ENCODE measurements at places on chromosomes 1 and 21.

DNA sequence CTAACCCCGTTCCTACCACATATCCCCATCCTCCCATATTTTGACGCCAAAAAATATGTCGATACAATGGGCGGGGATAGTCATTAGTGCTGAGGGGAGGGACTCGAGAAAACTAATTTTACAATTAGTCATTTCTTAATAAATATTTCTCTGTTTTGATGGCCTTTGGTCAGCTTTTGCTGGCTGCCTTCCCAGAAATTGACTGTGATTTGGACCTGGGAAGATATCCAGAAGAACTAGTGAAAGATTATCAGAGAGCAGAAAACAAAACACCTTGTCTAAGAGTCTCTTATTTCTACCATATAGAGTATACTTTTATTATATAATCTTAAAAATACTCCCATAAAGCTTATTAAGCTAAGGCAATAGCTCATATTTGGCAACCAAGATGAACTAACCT is 247.6 kb downstream of the MRPL39 start:
- no peak for DNase-seq

- no peak for DNase-seq
These were observed 51.4 kb upstream of the LRIG2 start for GRCh38 chr1:113021430-113022085.

DNA sequence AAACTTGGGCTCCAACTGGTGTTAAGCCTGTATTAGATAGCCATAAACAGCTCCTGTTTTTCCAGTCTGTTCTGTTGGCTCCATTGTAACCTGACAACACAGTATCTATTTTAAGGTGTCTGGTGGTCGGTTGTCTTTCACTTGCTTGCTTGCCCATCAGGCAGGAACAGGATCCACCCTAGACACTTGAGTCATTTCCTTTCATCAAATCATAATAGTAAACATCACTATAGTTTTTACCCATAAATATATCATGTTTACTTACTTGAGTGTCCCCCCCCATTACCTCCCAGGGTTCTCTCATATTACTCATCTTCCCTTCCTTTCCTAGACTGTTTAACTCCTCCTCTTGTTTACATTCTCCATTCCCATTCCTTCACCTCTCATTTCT is 2.9 kb downstream of the DDI2 start:
- DNase-seq, result no peak

DNA sequence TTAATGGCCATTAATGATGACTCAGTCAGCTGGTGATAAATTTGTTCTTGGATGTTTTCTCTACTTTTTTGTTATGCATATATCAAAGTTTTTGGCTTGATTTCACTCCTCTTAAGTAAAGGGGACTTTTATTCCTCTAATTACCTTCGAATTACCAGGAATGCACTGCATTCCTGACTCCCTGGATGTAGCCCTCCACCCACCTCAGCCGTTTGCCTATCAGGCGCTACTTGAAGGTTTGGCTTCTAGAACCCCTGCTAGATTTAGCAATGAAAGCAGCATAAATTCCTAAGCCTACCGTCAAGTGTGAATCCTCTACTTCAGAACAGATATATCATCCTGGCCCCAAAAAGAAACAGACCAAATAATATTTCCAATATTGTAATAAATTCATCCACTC is 387.8 kb upstream of the ADGRL2 start:
- no peak for DNase-seq

- no peak for DNase-seq
These were observed 26.2 kb upstream of the UHMK1 start for GRCh38 chr1:162471290-162471853.

- no peak for DNase-seq
These were observed 94.8 kb downstream of the EBNA1BP2 start for GRCh38 chr1:43077273-43077672.

DNA sequence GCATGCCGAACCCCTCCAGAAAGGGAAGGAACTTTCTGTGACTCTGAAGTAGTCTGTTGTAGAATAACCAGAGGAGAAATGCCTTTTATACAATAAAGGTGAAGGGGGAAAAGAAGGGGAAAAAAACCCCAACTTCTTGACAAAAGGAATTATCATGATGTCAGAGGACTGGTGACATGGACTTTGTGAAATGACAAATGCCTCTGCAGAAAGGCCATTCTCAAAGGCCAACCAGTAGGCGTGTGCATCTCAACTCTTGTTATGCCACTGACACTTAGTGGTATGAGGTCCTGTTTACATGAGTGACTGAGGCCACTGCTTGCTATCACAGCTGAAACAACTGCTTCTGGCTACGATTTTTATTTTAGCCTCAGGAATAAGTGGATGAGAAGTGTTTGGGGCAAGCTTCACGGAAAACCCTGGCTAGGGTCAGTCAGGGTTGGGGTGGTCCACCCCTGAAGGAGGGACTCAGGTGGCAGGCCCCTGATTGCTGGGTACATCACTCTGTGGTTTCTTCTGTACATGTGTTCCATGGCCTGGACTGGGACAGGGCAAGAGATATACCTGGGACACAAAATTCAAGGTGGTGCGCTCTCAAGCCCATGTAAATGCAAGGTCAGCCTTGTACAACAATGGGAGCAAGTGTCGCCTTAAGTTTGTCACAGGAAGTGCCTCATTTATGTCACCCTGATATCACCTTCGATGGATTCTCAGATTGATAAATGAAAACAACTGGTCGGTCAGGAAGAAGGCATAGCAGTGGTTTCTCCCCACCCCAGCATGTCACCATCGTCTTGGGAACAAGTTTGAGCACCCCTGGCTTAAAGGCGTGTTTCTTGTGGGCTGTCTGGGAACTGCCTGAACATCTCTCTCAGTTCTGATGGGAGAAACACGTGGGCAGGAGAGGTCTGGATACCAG is 12.4 kb downstream of the RUNX1 start:
- no peak for DNase-seq

DNA sequence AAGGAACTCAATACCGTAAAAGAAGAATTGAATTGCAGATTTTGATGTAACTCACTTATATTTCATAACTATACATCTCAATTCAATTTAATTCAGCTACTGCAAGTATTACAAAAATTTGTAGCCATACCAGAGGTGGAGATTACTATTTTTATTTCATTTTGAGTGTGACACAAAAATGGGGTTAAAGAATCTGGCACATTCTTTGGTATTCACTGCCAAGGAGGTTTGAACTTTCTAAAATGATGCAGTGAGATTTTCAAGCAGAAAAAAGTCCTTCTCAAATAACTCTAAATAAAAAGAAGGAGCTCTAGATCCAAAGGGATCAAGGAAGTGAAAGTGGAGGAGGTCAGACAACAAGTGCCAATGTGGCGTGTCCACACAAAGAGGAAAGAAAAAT is 569.0 kb downstream of the DPYD start:
- DNase-seq, result no peak

DNA sequence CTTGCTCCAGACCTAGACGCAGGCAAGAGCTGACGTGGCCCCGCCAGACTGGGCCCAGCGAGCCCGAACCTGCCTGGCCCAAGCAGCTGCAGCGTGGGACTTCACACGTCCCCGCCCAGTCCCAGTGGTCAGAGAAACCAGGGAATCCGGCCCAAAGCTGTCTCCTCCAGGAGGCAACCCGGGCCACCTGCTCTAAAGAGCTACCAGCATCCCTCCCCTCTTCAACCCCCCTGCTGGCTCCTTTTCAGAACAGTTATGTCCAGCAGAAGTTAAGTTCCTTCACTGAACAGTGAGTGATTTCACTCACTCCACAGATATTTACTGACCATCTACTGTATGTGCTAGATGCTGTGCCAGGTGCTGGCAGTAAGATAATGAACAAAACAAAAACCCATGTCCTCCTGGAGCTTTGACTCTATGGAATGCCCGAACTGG is 2.1 kb upstream of the EFNA1 start:
- no peak for DNase-seq

GRCh38 chr1:227305894-227306626 is 12.2 kb downstream of the CDC42BPA start:
- DNase-seq, result no peak

- DNase-seq, result no peak
These were observed 82.6 kb downstream of the C1orf21 start for GRCh38 chr1:184469396-184469795.

DNA sequence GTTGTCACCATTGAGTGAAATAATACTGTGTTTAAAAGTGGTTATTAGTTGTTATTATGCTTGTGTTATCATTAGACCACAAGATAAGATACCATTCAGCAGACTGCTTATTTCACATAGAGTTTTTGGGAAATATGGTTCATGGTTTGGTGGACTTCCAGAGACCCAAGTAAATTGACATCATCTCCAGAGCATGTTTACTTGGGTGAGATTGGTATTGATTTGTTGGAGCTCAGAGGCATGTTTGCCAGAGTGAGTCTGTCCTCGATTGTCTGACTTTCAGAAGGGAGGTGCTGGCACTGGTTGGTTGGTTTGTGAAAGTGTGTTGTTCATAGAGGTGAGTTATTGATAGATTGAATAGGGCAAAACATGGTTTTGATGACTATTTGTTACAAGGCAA is 291.4 kb downstream of the TGFB2 start:
- DNase-seq, result no peak

GRCh38 chr1:158716335-158716734 is 4.2 kb downstream of the OR6K3 start:
- no peak for DNase-seq

DNA sequence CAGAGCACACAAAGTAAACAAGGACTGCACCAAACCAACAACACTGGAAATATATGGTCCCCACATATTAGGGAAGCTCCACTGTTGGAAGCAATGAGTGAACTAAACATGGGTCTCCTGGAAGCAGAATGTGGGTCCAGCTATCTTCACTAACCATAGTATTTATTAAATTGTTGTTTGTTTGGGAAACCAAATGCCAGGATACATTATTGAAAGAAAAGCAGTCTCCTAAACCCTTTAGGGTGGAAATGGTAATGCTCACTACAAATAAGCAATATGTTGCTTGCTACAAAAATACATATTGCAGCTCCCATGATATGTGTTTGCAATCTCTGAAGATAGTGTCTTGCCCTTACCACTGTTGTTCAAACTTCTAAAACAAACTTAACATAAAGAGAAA is 2.2 kb downstream of the NEGR1 start:
- no peak for DNase-seq

GRCh38 chr1:237205400-237206064 is 163.5 kb downstream of the RYR2 start:
- no peak for DNase-seq

DNA sequence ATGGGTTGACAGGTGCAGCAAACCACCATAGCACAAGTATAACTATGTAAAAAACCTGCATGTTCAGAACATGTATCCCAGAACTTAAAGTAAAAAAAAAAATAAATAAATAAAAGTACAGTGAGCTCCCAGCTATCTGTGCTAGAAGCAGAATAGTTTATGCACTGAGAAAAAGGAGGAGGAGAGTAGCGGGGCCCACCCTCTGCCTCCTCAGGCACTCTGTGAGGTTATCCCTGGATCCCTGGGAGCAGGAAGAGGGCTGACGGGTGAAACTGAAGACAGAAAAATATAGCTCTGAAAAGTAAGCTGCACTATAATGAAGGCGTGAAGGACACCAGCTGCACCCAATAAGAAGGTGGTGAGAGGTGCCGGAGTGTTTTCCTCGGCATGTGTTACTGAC is 117.2 kb downstream of the SIPA1L2 start:
- DNase-seq, result no peak

DNA sequence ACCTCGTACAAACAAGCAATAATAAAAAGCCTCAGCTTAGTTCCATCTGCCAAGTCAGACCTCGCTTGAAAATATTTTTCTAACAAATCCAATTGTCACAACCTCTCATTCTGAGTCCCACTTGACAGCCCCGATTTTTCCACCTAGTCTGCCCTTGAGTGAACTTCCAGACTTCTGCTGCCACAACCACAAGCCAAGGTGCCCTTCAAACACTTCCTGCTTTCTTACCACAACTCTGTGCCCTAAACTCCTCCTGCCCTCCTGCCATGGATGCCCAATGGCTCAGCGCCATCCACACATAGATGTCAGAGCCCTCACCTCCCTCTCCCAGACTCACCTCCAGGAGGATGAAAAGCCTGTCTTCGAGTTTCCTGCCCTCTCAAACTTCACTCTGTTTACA is 3.9 kb downstream of the TMPRSS2 start:
- no peak for DNase-seq

DNA sequence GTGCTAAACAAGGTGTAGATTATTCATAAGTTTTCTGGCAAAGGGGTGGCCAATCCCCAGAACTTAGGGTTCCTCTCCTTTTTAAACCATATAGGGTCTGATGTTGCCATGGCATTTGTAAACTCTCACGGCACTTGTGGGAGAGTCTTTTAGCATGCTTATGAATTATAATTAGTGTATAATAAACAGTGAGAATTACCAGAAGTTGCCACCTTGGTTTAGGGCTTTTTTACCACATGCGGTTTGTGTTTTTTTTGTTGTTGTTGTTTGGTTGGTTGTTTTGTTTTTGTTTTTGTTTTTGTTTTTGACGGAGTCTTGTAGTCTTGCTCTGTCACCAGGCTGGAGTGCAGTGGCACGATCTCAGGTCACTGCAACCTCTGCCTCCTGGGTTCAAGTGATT is 8.9 kb upstream of the LAX1 start:
- DNase-seq, result no peak

- DNase-seq, result no peak
These were observed 1.4 kb upstream of the KLHL21 start for GRCh38 chr1:6603915-6604558.

GRCh38 chr1:162192306-162192678 is 122.8 kb downstream of the NOS1AP start:
- DNase-seq, result no peak

- no peak for DNase-seq
These were observed 3.3 kb upstream of the C2CD2 start for GRCh38 chr21:41956926-41957729.

DNA sequence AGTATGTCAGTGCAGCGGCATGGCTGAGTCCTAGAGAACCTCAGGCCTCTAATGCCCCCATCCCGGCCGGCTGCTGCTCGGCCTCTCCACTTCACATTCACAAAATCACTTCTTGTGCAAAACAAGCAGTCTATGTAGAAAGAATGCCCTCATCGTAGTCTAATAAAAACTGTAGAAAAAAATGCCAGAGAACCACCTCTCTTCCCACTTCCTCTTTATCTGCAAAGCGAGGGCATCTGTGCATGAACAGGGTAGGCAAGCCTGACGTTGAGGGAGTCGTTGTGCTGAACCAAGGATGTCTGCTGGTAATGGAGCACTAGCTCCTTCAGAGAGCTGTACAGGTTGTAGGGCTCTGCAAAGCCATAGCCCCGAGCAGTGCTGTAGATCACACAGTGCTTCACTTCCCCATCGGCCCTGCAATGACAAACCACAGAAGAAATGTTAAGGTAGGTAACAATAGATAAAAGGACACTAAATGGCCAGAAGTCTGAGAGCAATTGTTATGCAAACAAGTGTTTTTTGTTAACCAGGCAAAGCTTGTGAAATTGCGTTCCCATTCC is 88.9 kb downstream of the PIK3R3 start:
- no peak for DNase-seq

- DNase-seq, result no peak
These were observed 12.9 kb downstream of the NRIP1 start for GRCh38 chr21:15051644-15052458.

GRCh38 chr1:18859560-18859959 is at the start of gene TAS1R2:
TAS1R2 (minus strand) TSS chr1:18859660; CDS start chr1:18859660, 0 bp downstream.
- DNase-seq, result no peak

Measured in DMS 273 treated with DMSO at 0.1 percent for 48 hours (cell line).